ENCODE measurements at places on chromosomes 7 and 10. TPM values are rescaled to one million over a fixed set of nuclear protein-coding genes. Genes with fewer than 3 reads are reported as not detected.

- H3K27ac ChIP-seq: no peak overlapping the region
- H3K4me3 ChIP-seq: no peak overlapping the region
- no peaks in the 10 kb centered on the region for H3K4me1 ChIP-seq
- peak; percentile 13 for DNase-seq
- no peaks in the 10 kb centered on the region for H3K36me3 ChIP-seq
- H3K27me3 ChIP-seq: no peaks in the 10 kb centered on the region
These were observed 71.2 kb downstream of the ELFN1 start for GRCh38 chr7:1741246-1741645.

DNA sequence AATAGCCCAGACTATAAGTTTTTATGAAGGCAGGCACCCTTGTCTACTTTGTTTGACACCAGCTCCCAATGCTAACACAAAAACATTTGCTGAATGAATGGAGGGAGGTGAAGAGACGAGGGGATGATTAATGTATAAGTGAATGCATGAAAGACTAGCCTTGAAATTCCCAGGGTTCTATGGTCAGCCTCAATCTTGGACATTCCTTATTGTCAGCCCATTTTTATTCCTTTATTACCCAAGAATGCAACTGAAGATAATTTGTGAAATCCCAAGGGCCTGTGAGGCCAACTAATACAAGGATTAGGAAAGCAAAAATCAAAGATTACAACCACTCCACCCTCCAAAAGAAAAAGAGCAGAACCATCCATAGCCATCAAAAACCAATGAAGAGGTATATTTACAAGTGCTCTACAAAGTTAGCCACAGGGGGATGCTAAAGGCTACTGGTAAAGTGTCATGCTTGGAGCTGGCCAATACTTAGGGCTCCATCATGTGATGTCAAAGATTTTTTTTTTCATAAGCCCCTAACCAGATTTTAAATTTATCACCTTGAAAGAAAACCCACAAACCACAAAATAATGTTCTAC lies 40.0 kb upstream of the ASAH2 start:
- no peaks in the 10 kb centered on the region for H3K4me1 ChIP-seq
- no peak overlapping the region for H3K4me3 ChIP-seq
- H3K36me3 ChIP-seq: no peaks in the 10 kb centered on the region
- H3K27ac ChIP-seq: no peak overlapping the region
- DNase-seq: no peak

- H3K36me3 ChIP-seq: no peaks in the 10 kb centered on the region
- no peaks in the 10 kb centered on the region for H3K4me1 ChIP-seq
- no peaks in the 10 kb centered on the region for H3K27me3 ChIP-seq
- no peak overlapping the region for H3K4me3 ChIP-seq
- H3K27ac ChIP-seq: no peak overlapping the region
These were observed 27.8 kb downstream of the GSDME start for GRCh38 chr7:24729365-24730017.

DNA sequence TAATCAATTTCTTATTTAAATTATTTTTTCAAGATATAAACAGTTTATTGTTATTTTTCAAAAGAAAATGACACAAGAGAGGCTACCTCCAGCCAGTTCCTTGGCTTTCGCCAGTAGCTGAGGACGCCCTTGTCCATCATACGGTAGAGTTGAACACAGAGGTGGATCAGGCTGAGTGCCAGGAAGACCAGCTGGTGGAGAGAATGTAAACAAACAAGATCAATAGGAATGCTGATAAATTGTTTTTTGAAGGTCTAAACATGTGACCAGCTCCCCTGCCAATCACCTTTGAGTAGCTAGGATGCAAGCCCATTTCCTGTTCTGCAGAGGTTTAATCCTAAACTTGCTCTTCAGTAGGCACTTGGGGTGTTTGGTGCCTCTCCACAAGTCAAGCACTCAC lies 138.9 kb downstream of the PKD1L1 start:
- peak; percentile 82 for DNase-seq
- H3K36me3 ChIP-seq: no peaks in the 10 kb centered on the region
- H3K27me3 ChIP-seq: no peaks in the 10 kb centered on the region

DNA sequence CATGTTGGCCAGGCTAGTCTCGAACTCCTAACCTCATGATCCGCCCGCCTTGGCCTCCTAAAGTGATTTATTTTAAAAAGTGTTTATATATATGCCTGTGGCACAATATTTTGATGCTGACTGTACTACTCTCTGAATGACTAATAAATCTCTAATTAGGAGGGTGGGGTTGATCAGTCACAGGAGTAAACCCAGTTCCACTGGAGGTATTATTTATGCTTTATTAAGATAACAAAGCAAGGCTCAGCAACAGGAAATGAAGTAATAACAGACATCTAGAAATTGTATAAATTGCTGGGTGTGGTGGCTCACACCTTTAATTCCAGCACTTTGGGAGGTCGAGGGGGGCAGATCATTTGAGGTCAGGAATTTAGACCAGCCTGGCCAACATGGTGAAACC lies 26.0 kb upstream of the MCU start:
- DNase-seq: no peak
- H3K4me3 ChIP-seq: no peak overlapping the region
- no peaks in the 10 kb centered on the region for H3K36me3 ChIP-seq
- no peak overlapping the region for H3K27ac ChIP-seq

DNA sequence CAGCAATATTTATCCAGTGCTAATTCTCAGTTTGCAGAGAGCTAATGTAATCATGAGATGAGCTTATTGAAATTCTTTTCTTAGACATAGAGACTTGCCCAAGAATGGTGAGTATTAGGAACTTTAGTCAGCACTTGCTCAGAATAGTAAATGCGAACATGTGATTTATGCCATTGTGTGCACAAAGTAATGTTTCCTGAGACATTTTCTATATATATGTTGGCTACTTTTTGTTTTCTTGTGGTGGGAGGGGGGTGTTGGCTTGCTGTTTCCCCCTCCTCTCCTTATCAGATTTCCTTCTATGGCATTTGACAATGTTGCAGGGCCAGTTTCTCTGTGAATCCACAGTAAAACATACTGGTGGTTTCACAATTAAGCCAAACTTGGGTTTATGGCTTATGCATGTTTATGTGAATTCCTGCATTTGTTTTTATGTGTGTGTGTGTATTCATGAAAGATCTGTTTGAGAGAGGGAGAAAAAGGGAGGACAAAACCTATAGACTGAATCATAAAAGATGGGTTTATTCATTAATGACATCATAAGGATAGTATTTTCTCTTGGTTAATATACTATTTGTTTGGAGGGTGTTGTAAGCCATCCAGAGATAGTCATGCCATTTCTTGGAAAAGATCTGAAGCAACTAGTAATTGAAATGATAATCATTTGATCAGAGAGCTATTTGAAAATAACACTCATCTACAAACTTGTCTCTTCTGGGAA lies 36.3 kb downstream of the ARID5B start:
- H3K27me3 ChIP-seq: no peaks in the 10 kb centered on the region
- no peaks in the 10 kb centered on the region for H3K36me3 ChIP-seq
- no peak overlapping the region for H3K27ac ChIP-seq
- H3K4me1 ChIP-seq: no peaks in the 10 kb centered on the region
- H3K4me3 ChIP-seq: no peak overlapping the region

DNA sequence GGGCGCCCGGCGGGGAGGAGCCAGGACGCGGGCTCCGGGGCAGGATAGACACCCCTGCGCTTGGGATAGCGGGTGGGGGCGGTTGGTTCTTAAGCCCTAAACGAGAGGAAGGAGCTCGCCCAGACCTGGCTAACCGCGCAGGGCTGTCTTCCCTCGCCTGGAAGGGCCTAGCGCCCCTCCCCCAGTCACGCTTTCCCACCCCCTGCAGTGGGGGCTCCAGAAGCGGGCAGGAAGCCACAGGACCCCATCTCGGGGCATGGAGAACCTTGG lies 6.5 kb downstream of the SHH start:
- H3K4me3 ChIP-seq: peak overlapping the region; percentile 16
- H3K36me3 ChIP-seq: no peaks in the 10 kb centered on the region
- H3K4me1 ChIP-seq: no peaks in the 10 kb centered on the region
- DNase-seq: no peak

Gene PKD2L1
- total RNA-seq: not detected

Gene BTBD16
- not detected for total RNA-seq

Gene ARPC1B
- total RNA-seq: 32.1 TPM

Gene NEURL1
- total RNA-seq: 18.4 TPM

All from pancreas (tissue), 10 donors.